CD4-positive, CD25-positive, alpha-beta regulatory T cell (primary cell): ENCODE measurements at places on chromosomes 13 and 19.

DNA sequence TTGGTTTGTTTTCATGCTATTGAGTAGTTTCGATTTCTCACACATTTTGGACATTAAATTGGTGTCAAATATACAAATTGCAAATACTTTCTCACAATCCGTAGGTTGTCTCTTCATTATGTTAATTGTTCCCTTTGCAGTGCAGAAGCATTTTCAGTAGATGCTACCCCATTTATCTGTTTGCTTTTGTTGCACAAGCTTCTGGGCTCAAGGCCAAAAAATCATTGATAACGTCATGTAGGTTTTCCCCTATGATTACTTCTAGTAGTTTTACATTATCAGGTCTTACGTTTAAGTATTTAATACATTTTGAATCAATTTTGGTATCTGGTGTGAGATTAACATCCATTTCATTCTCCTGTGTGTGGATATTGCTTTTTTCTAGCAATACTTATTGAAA, 14.0 kb upstream of the ZNF347 start:
- H3K27me3 ChIP-seq: no peaks in the 10 kb centered on the region
- DNase-seq: no peak
- H3K4me1 ChIP-seq: no peaks in the 10 kb centered on the region
- H3K27ac ChIP-seq: no peak overlapping the region
- no peak overlapping the region for H3K4me3 ChIP-seq

DNA sequence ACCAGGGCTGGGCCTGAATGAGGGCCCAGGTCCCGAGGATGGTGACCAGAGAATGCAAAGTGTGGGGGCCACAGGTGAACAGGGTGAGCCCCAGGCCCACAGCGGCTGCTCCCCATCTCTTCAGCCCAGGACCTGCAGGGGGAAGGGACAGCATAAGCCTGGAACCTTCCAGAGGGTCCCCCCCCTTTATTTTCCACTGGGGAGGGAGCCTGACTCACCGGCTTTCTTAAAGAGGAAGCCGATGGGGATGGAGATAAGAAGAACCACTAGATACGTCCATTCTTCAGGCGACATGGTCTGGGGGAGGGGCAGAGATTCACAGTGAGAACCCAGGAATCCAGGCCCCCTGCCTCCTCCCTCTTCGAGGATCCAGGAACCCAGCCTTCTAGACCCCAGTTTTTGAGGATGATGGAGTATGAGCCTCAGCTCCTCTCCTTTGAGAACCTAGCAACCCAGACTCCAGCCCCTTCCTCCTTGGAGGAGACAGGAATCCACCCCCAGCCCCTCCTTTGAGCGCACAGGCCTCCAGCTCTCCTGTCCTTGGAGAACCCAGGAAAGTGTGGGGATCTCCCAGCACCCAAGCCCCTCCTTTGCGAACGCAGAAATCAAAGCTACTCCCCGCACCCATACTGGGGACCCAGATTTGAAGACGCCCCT, 1.0 kb downstream of the MBOAT7 start:
- H3K27me3 ChIP-seq: no peaks in the 10 kb centered on the region
- no peak overlapping the region for H3K4me3 ChIP-seq
- peaks cover 26% of the 10 kb centered on the region for H3K4me1 ChIP-seq
- peak overlapping the region; percentile 100 for H3K27ac ChIP-seq
- peaks cover 2% of the 10 kb centered on the region for H3K36me3 ChIP-seq

DNA sequence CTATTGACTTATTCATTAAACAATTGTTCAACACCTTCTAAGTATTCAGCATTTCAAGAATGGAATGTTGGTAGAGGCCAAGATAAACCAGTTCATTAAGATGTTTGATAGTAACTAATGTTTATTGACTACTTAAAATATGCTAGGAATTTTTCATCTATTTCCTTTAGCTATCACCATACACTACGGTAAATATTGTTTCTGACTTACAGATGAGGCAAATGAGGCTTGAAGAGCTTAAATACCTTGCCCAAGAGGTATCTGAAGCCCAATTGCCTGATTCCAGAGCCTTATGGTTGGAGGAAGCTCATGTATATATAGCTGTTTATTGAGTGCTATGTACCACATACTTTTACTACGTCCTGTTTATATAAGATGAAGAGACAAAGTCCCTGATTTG, 286.2 kb downstream of the NDFIP2 start:
- H3K36me3 ChIP-seq: no peaks in the 10 kb centered on the region
- no peak for DNase-seq
- no peak overlapping the region for H3K4me3 ChIP-seq
- no peak overlapping the region for H3K27ac ChIP-seq
- H3K4me1 ChIP-seq: no peaks in the 10 kb centered on the region

DNA sequence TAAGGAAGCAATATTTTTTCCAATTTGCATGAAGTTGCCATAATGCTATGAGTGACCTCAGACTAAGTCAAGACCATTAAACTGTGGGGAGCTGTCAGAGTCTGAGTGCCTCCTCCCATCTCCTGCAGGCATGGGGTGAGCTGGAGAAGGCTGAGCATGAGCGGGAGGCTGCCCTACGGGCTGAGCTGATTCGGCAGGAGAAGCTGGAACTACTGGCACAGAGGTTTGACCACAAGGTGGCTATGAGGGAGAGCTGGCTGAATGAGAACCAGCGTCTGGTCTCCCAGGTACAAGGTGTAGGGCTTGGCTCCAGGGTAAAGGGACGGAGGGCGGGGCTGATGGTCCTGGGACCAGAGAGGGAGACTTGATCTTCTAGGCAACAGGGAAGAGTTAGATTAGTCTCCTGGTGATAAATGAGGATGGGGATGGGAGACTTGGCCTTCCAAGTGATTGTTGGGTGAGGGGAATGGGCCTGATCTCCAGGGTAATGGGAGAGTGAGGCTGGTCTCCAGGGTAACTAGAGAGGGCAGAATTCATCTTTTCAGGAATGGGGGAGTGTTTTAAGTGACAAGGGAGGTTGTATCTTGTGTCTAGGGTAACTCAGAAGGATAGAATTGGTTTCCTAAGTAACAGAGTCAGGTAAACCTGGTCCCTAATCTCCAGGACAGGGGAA, 36.0 kb downstream of the SPTBN4 start:
- DNase-seq: no peak
- H3K27me3 ChIP-seq: no peaks in the 10 kb centered on the region
- no peak overlapping the region for H3K4me3 ChIP-seq
- no peak overlapping the region for H3K27ac ChIP-seq
- no peaks in the 10 kb centered on the region for H3K4me1 ChIP-seq
- H3K36me3 ChIP-seq: no peaks in the 10 kb centered on the region

GRCh38 chr19:42420055-42420544, 7.1 kb downstream of the LIPE start:
- H3K4me1 ChIP-seq: peaks cover 45% of the 10 kb centered on the region
- peak; percentile 89 for DNase-seq
- no peaks in the 10 kb centered on the region for H3K27me3 ChIP-seq
- H3K4me3 ChIP-seq: no peak overlapping the region
- H3K27ac ChIP-seq: no peak overlapping the region
- peaks cover 13% of the 10 kb centered on the region for H3K36me3 ChIP-seq

- no peaks in the 10 kb centered on the region for H3K27me3 ChIP-seq
- peaks cover 57% of the 10 kb centered on the region for H3K4me1 ChIP-seq
- no peak overlapping the region for H3K4me3 ChIP-seq
- peaks cover 25% of the 10 kb centered on the region for H3K36me3 ChIP-seq
Measured at GRCh38 chr19:53870485-53870844, 2.8 kb downstream of the MYADM start.
